ENCODE measurements at places on chromosomes 7 and 10.

DNA sequence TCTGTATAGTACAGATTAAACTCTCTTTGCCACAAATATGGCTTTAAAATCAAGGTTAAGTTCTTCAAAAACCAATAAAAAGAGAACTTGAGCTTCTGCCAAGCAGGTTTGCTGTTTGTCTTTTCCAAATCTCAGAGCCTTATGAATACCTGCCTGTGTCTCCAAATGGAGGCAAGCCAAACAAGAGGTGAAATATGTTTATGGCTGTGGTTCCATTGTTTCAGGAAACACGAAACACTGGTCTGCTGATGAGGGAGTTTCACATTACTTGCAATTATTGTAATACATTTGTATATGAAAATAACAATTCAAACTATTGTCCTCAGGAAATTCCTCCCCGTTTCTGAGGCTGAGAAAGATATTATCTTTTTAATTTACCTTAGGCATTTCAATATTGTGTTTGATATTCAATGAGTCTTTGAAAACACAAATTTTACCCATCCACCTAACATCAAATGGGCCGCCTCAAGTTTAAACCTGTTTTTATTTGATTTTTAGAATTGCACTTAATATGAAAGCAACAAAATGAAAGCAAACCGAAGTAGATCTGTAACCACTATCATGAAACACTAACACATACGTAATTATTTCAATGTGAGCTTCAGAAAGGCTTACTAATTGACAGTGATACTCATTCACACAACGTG lies 359.3 kb downstream of the HGF start:
- no peak for DNase-seq

GRCh38 chr7:140010194-140010895 lies 52.4 kb downstream of the PARP12 start:
- no peak for DNase-seq

DNA sequence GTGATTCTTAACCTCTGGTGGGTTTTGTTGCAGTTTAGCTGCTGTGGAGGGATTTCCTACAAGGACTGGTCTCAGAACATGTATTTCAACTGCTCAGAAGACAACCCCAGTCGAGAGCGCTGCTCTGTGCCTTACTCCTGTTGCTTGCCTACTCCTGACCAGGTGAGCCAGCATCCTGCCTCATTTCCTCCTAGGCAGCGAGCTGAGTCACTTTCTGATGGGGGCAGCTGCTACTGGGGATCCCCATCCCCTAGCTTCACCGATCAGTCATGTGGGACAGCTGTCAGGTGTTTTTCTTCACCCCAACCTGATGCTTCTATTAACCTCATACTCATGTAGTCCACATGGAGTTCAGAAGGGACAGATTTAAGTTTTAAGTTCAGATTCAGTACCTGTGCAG lies 21.7 kb upstream of the SMO start:
- no peak for DNase-seq

GRCh38 chr7:18864967-18865366 lies 252.5 kb downstream of the TWIST1 start:
- no peak for DNase-seq

- DNase-seq = no peak
Observed at GRCh38 chr10:79430325-79430905, 15.0 kb downstream of the ZCCHC24 start.

GRCh38 chr7:37377231-37377630 lies 71.4 kb downstream of the ELMO1 start:
- DNase-seq = no peak

GRCh38 chr10:77939561-77940001 lies 13.0 kb upstream of the DLG5 start:
- DNase-seq = no peak

- no peak for DNase-seq
Observed at GRCh38 chr7:12322903-12323300, 80.8 kb downstream of the VWDE start.
